ENCODE measurements at places on chromosomes 16 and 17. TPM values are rescaled to one million over a fixed set of nuclear protein-coding genes. Genes with fewer than 3 reads are reported as not detected.

Gene PPP4C
- 243 TPM for total RNA-seq

Gene SYCE1L
- total RNA-seq: 1.2 TPM

Gene RNF222
- not detected for total RNA-seq

Gene ITGAD
- total RNA-seq: not detected

Gene NCBP3
- total RNA-seq: 10.5 TPM

Data from smooth muscle cell of the coronary artery (primary cell).